ENCODE measurements at places on chromosomes 3 and 15.

DNA sequence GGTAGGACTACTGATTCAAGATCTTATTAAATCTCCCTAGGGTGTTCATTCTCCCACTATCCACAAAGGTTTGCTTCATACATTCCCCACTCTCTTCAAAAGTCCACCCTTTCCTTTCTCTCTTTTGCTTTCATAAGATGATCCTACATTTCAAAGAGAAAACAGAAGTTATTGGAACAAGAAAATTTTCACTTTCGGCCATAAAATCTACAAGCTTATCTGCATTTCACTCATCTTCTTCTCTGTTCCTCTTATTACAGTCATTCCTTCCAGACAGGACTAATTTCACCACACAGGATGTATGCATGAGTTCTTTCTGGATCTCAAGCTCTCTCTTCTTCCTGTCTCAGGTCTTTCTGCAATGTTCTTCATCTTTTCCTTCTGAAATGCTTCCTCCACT, 238.7 kb downstream of the ISL2 start:
- no peak for DNase-seq

GRCh38 chr15:101097111-101097510, 154.7 kb downstream of the CHSY1 start:
- DNase-seq: no peak

DNA sequence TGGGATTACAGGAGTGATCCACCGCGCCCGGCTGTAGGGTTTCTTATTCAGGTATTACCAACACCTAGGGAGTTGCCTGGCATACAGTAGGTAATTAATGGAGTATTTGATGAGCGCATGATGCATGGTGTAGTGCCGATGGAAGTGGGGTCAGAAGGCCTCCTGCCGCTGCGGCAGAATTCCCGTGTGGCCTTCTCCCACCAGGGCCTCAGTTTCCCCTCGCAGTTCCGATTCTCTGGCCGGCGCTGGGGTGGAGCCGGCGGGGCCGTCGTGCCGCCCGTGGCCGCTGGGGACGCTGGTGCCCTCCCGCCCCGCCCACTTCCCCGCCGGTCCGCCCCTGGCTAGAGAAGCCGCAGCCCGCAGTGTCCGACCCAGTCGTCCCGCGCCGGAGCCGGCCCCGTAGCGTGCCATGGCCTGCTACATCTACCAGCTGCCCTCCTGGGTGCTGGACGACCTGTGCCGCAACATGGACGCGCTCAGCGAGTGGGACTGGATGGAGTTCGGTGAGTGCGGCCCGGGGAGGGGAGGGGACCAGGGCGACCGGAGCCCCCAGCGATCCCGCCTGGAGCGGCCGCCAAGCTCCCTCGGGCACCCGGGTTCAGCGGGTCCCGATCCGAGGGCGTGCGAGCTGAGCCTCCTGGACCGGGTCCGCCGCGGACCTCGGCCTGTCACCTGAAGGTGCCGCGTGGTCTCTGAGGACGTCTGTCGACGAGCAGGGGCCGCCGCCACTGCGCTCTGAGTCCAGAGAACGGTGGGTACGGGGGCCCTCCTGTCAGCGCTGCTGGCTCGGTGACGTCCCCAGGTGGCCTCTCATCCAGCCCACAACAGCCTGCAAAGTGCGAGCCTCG, at the start of gene IRAK2:
TSS of gene IRAK2 (plus strand) at position 374 of the 848 bp plus-strand sequence. CDS start at position 410, 36 bp downstream.
- DNase-seq: peak; percentile 61

DNA sequence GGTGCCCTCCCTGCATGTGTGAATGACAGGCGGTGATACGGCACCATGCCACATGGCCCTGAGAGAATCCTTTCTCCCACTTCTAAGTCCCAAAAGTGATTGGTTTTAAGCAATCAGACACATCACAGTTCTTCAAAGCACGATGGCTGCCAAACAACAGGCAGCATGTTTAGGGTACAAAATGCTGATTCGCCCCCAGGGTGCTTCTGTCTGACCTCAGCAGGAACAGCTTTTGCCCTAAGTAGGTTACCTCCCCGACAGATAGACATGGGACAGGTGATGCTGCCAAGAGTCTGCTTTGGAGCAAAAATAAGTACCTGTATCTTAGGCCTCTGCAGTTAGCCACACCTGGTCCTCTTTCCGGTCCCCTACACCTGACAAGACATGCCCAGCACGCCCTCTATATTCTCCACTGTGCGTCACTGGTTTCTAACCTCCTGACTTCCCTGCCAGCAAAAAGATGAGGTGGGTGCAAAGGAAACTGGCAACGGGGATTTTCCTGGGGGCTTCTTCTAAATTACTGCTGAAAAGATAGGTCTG, 549.8 kb downstream of the FOXP1 start:
- DNase-seq: no peak

GRCh38 chr15:100115066-100115710, 226.6 kb downstream of the ADAMTS17 start:
- no peak for DNase-seq

DNA sequence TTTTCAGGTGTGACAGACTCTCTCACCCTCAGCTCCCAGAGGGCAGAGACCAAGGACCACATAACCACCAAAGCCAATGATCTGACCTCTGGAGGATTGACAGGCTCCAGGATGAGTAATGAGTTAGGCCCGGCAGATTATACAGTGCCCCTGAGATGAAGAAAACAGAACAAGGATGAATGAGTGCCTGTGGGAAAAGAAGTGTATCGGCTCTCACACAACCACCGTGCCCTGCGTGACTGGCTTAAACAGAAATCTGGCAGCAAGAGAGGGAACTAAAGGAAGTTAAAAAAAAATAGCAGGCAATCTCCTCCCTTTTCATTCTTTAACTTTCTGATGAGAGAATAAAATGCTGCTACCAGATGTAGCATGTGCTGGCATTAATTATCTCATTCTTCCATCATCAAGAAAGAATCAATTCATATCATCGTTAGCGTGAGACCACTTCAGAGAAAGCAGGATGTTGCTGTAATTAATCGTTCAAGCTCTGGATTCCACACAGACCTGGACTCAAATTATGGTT, 227.5 kb upstream of the COL8A1 start:
- no peak for DNase-seq

DNA sequence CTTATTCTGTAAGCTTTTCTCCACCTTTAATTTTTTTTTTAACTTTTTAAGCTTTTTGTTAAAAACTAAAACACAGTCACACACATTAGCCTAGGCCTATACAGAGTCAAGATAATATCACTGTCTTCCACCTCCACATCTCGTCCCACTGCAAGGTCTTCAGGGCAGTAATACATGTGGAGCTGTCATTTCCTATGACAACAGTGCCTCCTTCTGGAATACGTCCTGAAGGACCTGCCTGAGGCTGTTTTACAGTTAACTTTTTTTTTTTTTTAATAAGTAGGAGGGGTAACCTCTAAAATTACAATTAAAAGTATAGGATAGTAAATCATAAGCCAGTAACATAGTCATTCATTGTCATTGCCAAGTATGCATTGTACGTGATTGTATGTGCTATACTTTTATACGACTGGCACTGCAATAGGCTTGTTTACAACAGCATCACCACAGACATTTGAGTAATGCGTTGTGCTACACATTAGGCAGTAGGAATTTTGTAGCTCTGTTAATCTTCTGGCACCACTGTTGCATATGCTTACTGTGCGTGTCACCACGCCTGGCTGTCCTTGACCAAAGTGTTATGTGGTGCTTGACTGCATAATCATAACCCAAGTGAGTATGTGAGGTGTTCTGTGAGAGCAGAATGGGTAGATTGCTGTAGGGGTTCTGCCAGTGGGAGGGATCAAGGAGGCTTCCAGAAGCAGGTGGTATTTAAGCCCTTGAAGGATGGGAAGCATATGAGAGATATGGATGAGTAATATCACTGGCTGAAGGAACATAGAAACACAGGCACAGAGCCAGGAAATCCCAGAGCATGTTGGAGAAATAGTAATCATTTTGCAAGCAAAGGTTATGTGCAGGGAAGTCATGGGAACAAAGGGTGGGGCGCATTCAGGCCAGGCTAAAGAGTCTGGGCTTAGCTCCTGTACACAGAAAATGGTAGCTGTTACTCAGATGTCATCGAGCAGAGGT, 18.3 kb downstream of the FBXO22 start:
- no peak for DNase-seq

DNA sequence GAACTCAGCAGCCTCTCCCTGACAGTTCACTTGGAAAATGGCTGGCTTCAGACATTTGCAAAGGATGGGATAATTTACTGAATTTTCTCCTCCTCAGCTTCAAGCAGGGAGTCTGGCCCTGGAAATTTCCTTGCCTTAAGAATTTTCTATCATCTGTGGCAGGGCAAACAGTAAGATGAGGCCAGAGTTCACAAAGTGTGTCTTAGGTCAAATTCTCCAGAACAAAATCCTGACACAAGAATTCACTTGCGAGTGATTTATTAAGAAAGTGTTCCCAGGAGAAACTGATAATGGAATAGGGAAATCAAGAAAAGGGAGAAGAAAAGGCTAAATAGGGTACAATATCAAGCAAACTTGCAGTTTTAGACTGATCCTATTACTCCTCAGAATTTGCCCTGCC, 55.3 kb downstream of the SNTN start:
- no peak for DNase-seq

Data from stimulated activated CD4-positive, alpha-beta T cell treated with anti-CD3 and anti-CD28 coated beads, Interleukin-4, amount 100 ng/mL, for 1 hour (primary cell).